ENCODE measurements at places on chromosomes 5 and 9. TPM values are rescaled to one million over a fixed set of nuclear protein-coding genes. Genes with fewer than 3 reads are reported as not detected.

GRCh38 chr5:131649161-131649560 is 14.1 kb upstream of the RAPGEF6 start:
- DNase-seq = no peak

DNA sequence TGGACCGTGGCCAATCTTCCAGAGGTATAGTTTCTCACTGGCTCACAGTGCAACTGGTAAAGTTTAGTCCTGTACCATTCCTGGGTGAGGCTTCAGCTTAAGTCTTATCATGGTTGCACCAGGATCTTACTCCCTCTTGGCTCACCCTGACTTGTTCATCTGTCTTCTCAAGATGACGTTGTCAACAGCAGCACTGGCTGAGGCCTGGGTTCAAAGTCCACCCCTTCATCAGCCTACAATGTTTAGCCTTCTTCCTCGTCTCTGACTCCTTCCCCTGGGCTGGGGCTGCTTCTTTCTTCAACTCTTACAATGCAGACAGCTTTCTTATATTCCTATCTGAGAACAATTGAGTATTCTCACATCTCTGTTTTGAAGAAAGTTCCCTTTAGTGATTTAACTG is 311.1 kb upstream of the CLINT1 start:
- DNase-seq = no peak

DNA sequence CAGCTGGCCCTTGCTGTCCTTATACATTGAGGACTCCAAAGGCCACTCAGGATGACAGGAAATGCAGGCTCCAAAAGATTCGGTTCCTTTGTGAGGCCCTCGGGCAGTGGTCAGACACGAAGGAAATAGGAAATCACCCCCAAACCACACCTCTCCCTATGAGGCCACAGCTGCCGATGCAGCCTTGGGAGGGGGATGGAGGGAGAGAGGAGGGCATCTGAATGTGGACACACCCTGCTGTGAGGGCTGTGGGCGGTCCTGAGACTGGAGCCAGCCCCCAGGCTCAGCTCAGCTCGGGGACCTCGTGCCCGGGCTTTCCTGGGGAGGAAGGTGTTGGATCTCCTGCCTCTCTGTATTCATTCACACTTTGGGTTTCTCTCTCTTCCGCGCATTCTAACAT is 2.7 kb upstream of the CLPTM1L start:
- DNase-seq = no peak

- no peak for DNase-seq
Observed at GRCh38 chr5:139181835-139182452, 16.2 kb downstream of the SIL1 start.

- no peak for DNase-seq
Observed at GRCh38 chr9:114779352-114779845, 26.4 kb downstream of the TNFSF15 start.

- DNase-seq = no peak
Observed at GRCh38 chr5:28421141-28421540, 1382.8 kb upstream of the CDH9 start.

GRCh38 chr9:23431459-23431858 is 394.6 kb downstream of the ELAVL2 start:
- DNase-seq = no peak

DNA sequence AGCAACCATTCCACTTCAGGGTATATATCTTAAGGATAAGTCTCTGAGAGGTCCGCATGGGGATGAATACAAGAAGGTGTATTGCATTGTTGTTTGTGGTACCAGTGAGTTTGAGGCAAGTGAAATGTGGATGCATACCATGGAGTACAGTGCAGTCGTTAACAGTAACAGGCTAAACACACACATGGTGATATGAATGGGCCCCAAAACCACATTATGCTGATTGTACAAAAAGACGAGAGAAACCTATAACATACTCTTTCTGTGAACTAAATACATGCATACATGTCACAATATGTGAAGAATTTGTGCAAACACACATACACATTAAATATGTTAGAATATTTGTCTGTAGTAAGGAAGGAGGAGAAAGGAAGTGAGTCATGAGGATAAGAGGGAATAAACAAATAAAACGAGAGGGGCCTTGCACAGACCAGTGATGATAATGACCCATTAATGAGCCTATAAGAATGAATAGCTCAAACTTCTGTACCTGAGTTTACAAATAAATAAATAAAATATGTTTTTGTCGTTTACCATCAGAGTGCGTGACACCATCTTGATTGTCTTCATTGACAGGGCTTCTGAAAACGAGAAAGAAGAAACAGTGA is 66.5 kb upstream of the RICTOR start:
- no peak for DNase-seq

DNA sequence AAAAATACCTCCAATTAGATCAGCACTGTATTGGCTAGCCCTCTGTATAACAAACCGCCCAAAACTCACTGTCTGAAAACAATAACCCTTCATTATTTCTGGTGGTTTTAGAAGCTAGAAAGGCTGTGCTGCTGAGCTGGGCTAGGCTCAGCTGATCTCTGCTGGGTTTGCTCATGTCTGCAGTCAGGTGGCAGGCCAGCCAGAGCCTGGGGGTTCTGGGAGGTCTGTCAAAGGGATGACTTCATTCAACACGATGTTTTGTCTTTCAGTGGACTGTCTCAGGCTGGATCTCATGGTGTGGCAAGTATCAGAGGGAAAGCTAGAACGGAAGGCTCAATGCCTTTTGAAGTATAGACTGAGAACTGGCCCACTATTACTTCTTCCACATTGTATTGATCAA is 335.1 kb upstream of the DMAC1 start:
- DNase-seq = no peak

GRCh38 chr5:32277798-32278197 is 34.9 kb downstream of the MTMR12 start:
- DNase-seq = no peak

Gene NKD2
- 13.6 TPM for total RNA-seq

Gene GMCL2
- total RNA-seq = not detected

GRCh38 chr9:93589688-93590087 is 13.3 kb downstream of the PHF2 start:
- no peak for DNase-seq

DNA sequence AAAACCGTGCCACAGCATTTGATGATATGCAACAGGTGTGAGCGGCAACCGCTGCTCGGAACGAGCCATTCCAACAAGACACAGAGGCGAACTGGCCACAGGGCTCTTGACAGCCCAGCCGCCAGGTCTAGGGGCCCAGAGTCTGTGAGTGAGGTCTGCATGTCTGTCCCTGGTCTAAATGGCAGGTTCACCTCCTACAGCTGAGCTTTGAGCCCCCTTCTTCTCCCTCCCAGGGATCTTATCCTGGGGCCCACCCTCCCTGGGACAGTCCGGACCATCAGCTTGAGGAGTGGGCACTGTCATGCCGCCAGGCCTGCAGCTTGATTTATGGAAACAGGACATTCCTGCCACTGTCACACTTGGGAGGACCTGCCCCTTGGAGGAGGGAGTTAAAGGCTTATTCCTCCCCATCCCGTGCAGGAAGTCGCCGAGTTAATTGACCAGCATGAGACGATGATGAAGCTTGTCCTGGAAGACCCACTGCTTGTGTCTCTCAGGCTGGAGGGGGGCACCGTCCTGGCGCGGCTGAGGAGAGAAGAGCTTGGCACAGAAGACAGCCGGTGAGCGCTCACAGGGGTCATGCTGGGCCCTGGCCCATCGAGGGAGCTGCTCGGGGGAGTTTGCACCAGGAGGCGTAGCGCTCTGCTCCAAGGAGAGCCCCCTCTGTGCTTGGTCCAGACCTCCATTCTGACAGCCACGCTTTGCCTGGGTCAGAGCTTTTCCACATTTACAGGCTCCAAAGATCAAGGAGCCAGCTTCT is 35.5 kb upstream of the LRRC14B start:
- DNase-seq = peak; percentile 23

Gene SLC23A1
- total RNA-seq = 20.4 TPM

DNA sequence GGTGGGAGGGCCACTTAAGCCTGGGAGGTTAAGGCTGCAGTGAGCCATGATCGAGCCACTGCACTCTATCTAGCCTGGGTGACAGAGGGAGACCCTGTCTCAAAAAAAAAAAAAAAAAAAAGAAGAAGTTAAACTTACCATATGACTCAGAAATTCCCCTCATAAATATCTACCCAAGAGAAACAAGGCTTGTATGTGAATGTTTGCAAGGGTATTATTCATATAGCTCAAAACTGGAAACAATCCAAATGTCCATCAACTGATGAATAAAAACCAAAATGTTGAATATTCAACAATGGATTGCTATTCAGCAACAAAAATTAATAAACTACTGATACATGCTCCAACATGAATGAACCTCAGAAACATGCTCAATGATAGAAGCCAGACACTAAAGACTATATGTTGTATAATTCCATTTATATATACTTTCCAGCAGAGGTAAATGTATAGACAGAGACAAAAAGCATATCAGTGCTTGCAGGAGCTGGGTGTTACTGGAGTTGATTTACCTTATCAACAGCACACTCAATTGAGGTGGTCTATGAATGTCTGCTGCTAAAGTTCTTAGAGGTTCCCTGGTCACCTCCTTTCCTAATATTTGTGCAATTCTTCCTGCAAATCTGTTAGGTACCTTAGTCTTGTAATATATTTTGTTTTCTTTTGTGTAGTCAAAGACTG is 5.3 kb upstream of the SREK1 start:
- DNase-seq = no peak

- DNase-seq = peak; percentile 65
Observed at GRCh38 chr9:2857564-2858198, 13.8 kb upstream of the PUM3 start.

DNA sequence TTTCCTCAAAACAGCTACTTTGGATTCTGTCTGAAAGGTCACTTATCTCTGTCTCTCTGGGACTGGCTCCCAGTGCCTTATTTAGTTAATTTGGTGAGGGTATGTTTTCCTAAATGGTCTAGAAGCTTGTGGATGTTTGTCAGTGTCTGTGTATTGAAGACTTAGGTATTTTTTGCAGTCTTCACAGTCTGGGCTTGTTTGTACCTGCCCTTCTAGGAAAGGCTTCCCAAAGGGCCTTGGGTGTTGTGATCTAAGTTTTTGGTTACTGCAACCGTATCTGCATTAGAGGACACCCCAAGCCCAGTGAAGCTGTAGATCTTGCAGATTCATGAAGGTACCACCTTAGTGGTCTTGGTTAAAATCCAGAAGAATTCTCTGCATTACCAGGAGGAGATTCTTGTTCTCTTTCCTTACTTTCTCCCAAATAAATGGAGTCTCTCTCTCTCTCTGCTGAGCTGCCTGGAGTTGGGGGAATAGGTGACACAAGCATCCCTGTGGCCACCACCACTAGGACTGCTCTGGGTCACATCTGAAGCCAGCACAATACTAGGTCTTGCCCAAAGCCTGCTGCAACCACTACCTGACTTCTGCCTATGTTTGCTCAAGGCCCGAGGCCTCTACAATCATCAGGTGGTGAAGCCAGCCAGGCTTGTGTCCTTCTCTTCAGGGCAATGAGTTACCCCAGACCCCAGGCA is 17.8 kb upstream of the CCNB1 start:
- DNase-seq = no peak

GRCh38 chr5:82151204-82151603 is 127.0 kb downstream of the RPS23 start:
- no peak for DNase-seq

GRCh38 chr9:81861644-81862043 is 66.6 kb upstream of the SPATA31D4 start:
- no peak for DNase-seq

GRCh38 chr9:135830496-135830895 is 76.8 kb downstream of the CAMSAP1 start:
- no peak for DNase-seq

GRCh38 chr9:33167084-33167971 is at the start of gene B4GALT1:
Gene B4GALT1 (minus strand): TSS chr9:33167336. CDS start chr9:33167169, 167 bp downstream.
- peak; percentile 97 for DNase-seq

Data from Caco-2 (cell line).